ENCODE measurements at places on chromosomes 1 and 21.

- DNase-seq = no peak
Observed at GRCh38 chr1:74396933-74397332, 115.5 kb downstream of the LRRC53 start.

DNA sequence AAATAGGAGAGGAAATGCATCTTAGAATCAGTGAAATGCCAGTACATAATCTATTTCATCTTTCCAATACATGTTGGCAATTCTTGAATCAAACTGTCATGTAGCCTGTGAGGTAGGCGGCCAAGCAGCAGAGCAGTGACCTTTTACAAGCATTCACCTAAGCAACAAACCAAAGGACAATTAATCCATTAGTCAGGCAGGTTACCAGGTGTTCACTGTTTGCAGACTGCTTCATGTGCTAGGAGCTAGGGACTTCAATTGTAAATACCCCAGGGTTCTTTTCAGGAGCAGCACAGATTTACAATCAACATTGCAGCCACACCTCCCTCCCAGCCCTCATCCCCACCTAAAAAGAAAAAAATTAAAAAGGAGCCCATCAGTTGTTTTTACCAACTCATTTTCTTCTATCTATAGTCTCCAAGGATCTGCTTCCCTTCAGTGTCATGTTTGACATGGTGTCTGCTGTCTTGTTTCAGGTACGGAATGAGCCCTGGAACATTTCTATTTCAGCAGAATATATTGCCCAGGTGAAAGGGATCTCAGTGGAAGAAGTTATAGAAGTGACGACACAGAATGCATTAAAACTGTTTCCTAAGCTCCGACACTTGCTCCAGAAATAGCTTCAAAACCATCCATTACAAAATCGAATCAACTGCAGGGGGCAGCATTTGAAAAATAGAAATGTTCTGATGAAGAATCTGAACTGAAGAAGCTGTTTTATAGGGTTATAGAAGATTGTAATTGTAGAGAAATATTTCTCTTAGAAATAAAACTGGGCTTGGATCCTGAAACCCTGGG is 23.0 kb downstream of the TATDN3 start:
- peak; percentile 20 for DNase-seq

DNA sequence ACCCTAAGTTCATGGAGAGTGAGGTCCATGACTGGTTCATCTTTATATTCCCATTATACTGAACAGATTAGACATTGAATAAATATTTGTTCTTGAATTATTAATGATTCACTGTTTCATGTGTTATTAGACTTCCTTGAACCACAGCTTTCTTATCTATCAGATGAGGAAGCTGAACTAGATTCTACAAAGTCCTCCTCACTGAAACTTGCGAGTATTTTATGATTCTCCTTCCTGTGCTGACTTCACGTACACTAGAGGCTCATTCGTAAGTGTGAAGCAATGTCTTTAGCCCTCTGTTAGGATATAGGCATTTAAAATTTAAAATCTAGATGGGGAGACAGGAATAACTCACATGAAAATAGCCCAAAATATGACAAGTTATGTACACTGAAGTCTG is 95.6 kb upstream of the IRF2BP2 start:
- DNase-seq = no peak

- DNase-seq = no peak
Observed at GRCh38 chr1:32742199-32742947, 39.8 kb upstream of the SYNC start.

- DNase-seq = peak; percentile 45
Observed at GRCh38 chr1:173405834-173406233, 71.3 kb upstream of the PRDX6 start.

GRCh38 chr1:161197560-161198193 is 1.2 kb downstream of the ADAMTS4 start:
- DNase-seq = no peak

GRCh38 chr1:30126848-30127247 is 596.5 kb downstream of the MATN1 start:
- no peak for DNase-seq

DNA sequence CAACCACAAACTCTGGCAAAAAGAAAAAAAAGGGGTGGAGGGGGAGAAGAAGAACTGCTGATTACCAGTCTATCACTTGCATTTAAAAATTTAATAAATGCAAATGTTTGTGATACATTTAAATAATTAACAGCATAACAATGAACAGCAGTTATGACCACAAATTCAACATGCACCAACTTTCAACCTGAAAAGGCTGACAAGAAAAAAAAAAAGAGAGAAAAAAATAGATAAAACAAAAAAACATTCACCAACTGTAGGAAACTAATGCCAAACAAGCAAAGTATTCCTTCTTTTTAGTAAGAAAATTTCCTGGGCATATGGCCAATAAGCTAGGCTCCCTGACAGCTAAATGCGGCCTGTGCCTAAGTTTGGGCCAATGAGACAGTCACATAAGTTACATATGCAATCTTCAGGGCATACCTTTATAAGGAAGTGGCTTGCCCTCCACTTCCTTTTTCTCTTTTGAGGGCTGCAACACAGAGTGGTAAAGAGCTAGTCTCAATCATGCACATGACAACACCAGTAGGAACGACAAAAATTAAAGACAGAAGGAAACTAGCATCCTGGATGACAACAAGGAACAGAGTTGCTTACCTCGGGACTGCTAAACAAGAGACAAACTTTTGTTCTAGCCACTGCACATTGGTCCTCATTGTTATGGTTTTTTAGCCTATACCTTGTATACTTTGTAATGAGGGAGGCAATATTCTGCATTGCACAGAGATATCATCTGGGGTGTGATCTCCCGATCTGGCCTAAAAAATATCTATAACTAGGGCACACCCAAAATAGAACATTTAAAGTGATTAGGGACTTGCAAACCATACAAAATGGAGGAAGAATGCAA is 24.2 kb upstream of the PHTF1 start:
- DNase-seq = peak; percentile 83

DNA sequence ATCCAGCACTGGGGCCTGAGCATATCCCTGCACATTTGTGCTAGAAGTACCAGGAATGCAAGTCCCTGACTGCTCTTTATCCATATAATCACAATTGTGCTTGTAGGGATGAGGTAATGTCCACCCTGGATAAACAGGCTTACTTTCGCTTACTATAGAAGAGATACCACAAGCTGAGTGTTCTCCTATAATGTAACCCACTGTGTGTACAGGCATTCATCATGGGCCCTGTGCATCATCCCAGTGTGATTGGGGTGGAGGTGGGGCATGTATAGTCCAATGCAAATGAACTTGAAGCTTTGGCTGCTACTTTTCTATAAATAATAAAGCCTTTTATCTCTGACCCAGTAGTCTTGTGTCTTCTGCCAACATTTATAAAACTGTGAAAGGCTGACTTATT is 69.3 kb downstream of the MAN1A2 start:
- DNase-seq = no peak

- DNase-seq = no peak
Observed at GRCh38 chr1:100950781-100951180, 54.9 kb downstream of the SLC30A7 start.

DNA sequence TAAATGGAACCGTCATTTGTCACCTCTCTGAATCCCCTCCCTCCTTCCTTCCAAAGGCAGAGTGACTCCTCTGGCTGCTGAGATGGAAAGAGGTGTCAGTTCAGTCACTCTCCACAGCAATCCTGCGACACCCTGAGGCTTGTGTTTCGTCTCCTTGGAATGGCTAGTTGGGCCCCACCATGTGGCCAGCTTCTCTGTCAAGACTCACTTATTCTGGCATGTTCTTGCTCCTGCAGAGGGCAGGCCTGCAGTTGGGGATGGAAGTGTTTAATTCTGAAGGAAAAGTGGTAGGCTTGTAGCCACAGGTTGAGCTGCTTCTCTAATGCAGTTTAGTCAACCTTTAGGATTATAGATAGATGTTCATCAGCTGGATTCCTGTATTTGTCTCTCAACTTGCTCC is 149.6 kb downstream of the LMO4 start:
- no peak for DNase-seq

- no peak for DNase-seq
Observed at GRCh38 chr1:162215902-162216301, 146.4 kb downstream of the NOS1AP start.

DNA sequence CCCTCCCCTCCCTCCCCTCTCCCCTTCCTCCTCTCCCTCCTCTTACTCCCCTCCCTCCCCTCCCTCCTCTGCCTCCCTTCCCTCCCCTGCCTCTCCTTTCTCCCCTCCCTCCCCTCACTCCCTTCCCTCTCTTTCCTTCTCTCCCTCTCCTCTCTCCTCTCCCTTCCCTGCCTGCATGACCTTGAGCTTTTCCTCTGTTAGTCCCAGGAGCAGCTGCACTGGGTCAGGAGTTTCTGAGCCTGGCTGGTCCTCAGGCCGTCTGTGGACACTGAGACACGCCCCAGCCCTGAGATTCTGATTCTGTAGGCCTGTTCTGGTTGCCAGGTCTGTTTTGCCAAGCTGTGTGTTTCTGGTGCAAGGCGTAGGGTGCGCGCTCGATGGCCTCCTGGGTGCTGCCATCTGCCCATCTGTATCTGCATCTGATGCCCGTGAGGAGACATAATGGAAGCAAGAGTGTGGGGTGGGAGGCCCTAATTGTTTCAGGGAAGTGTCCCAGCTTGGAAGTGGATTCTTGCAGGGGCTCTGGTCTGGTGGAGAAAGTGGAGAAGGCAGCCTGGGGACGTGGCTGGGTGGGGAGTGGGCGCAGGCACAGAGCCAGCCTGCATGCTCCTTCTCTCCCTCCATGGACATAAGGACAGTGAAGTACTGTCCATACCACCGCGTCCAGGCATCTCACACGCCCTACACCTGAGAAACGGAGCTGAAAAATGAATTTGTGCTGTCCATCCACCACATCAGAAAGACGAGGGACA is 97.2 kb downstream of the WDR4 start:
- no peak for DNase-seq

- no peak for DNase-seq
Observed at GRCh38 chr21:42461185-42461520, 34.9 kb downstream of the RSPH1 start.

- no peak for DNase-seq
Observed at GRCh38 chr1:156194300-156194652, 372 bp downstream of the SLC25A44 start.

DNA sequence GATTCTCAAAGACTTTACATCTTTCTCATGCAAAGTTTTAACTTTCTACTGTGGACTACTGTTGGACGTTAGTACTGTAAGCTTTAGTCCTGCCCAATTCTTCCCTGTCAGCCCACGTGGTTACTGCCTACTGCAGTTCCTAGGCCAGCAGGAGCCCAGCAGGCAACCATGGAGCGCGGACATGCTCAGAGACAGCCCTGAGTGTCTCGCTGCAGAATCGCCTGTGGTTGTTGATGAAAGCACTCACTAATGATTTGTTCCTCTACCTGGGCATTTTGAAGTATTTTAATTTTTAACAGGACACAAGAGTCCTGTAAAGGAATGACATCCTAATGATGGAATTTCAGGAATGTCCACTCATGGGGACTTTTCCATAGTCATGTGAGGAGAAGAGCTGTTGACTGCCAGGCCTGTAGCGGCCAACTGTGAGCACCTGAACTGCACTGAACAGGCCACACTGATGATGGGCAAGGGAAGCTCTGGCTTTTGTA is 44.1 kb downstream of the PGBD5 start:
- no peak for DNase-seq

DNA sequence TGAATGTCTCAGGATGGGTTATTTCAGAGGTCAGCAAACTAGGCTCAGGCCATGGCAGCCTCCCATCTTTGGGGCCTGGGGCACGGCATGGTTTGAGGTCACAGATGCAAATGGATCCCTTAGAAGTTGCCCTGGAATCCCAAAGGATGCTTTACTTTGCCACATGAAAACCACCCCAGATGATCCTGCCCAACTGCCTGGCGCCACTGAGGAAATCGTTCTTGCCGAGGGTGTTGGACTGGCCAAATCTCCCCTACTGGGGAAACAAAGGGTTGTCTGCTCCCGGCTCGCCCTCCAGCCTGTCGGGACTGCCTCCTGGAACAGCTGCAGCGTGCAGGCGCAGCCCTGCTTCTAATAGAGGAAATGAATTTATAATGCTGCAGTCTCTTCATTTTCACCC is 173.0 kb upstream of the LMO4 start:
- DNase-seq = no peak

GRCh38 chr1:48216941-48217340 is 5.6 kb upstream of the SLC5A9 start:
- DNase-seq = no peak

DNA sequence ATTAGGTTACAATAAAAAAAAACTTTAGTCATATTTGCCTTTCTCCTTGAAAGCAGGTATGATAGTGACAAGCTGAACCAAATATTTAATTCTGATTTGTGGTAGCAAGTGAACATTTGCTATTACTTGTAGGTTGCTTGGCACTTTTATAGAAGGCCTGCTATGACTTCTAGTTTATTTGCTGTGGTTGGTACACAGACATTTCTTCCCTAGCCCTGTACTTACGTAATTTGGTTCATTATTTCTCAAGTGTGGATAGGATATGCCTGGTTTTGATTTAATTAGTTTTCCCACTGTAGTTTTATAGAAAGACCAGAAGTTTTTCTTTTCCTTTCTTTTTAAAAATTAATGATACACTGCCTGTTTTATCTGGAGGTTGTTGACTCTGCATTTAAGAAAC is 55.9 kb downstream of the PPP2R5A start:
- no peak for DNase-seq

GRCh38 chr1:82511441-82511840 is 710.7 kb downstream of the ADGRL2 start:
- DNase-seq = no peak

DNA sequence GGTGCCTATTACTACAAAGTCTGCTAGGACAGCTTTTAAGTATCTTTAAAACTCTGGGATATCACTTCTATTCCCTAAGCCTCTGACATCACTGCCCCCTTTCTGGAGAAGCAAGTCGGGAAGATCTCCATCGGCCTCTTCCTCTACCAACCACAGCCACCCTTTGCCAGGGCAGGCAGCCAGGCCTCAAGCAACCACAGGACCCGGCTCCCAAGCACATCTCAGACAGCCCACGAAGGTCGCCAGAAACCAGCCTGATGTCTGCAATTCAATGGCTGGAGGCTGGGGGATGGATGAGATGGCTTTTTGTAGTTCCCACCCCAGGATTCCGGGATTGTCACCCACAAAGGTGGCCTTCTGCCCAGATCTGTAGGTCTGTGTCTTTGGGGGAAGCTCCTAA is 70.7 kb downstream of the LGR6 start:
- DNase-seq = no peak

GRCh38 chr1:17605582-17606344 is 66.3 kb downstream of the ARHGEF10L start:
- DNase-seq = no peak

DNA sequence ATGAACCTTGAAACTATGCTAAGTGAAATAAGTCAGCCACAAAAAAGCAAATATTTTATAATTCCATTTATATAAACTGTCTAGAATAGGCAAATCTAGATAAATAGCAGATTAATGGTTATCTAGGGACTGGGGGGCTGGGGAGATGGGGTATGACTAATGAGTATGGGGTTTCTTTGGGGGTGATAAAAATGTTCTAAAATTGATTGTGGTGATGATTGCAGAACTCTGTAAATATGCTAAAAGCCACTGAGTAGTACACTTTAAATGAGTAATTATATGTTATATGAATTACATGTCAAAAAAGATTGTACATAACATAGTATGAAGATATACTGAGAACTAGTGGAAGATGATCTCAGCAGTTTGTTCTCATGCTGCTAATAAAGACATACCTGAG is 675.0 kb downstream of the KIF26B start:
- DNase-seq = no peak

- no peak for DNase-seq
Observed at GRCh38 chr1:150309758-150310508, 11.4 kb upstream of the PRPF3 start.
